Renal cortical epithelial cell (primary cell): ENCODE measurements at places on chromosomes 12 and 14. TPM values are rescaled to one million over a fixed set of nuclear protein-coding genes. Genes with fewer than 3 reads are reported as not detected.

KRT7 gene
- total RNA-seq = 124 and 2,408 TPM in 2 replicates

PRICKLE1 gene
- total RNA-seq = 11.6 and 130 TPM in 2 replicates

RPS6KA5 gene
- 3.3 TPM in 2 replicates for total RNA-seq

NPFF gene
- total RNA-seq = not detected in 2 replicates

TMED10 gene
- total RNA-seq = 304 and 361 TPM in 2 replicates

B4GALNT3 gene
- 0.94 and 3.1 TPM in 2 replicates for total RNA-seq

KRT78 gene
- total RNA-seq = not detected in 2 replicates

ABHD12B gene
- not detected in 2 replicates for total RNA-seq

SLC6A12 gene
- 1.9 and 4.8 TPM in 2 replicates for total RNA-seq

COCH gene
- total RNA-seq = 1.0 and 27.1 TPM in 2 replicates

DTX1 gene
- total RNA-seq = 0.35 TPM in 1 of 2 replicates, not detected in the other

CALM1 gene
- total RNA-seq = 297 and 309 TPM in 2 replicates

HOXC9 gene
- 5.9 and 6.5 TPM in 2 replicates for total RNA-seq

GPR68 gene
- total RNA-seq = 3.0 and 3.6 TPM in 2 replicates

AHSA1 gene
- 95.9 and 179 TPM in 2 replicates for total RNA-seq

DNA sequence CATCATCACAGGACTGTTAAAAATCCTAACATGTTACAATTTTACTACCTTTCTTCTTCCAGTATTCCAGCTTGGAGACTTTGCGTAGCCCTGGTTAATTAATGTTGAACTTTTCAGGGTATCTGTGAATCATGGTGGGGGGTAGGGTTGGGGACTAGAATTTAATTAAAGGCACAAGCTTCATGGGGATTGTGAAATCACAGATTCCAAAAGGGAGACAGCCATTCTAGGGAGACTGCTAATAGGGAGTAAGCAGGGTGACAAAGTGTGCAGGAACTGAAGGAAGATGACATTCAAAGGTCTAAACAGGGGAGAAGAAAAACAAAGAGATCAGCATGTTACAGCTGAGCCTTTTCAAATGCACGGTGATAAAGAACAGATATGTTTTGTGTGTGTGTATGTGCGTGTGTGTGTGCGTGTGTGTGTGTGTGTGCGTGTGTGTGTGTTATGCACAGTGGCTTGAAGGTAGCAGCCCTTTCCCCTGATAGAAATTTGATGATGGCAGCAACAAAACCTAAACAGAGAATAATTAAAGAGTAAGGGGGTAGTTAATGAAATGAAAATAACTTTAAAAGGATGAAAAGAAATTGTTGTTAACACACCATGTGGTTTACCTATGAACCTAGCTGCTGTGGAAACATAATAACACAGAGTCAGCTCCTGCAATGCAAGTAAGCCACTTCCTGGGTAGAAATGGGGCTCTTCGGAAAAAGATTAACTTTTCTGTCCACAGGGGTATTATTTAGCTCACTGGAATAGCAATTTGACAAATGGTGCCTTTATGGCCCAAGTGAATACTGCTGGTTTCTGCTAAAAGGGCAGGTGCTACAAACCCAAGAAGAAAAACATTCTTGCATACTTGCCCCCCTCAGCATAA, 581.7 kb downstream of the DIO2 start:
- DNase-seq = peak; percentile 97

GRCh38 chr14:25044106-25044698, 5.7 kb downstream of the STXBP6 start:
- DNase-seq = no peak

DNA sequence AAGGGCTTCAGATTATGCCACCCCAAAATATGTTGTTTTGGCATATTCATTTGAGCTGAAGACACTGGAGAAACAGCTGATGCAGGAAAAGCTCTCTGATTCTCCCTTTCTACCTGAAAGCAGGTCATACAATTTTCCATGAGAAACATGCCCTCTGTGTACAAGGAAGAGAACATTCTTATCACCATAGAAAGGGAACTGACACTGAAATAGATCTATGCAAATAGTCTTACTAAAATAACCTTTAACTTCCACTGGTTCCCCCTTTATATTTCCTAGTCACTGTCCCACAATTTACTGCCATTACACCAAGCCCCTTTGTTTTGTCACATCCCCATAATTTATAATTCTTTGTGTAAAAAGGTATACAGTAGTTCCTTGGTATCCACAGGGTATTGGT, 9.6 kb upstream of the PHC1 start:
- no peak for DNase-seq

GRCh38 chr12:63362166-63362565, 211.2 kb upstream of the AVPR1A start:
- no peak for DNase-seq

- DNase-seq = peak; percentile 29
These were observed 393.5 kb downstream of the CCDC91 start for GRCh38 chr12:28583701-28584261.

DNA sequence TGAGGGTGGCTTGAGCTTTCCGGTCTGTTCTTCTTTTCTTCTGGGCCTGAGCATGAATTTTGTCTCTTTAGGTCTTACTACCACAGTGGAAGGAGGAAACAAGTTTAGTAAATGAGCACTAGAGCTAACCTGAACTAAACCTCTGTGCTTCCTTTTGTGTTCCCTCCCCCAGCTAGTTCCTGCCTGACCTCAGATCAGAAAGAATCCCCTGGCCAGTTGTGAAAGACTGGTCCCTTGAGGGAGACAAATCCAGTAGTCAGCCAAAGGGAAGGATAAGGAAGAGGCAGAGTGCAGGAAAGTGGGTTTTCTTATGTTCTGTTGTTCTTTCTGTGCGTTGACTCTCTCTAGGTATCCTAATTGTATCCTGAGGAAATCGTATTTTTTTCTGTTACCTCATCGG, 17.5 kb downstream of the ZNF664 start:
- peak; percentile 46 for DNase-seq

GRCh38 chr12:116381240-116381743, 103.8 kb upstream of the MED13L start:
- no peak for DNase-seq

GRCh38 chr12:43728698-43729097, 29.9 kb downstream of the PUS7L start:
- no peak for DNase-seq

GRCh38 chr12:3272958-3273357, 195.8 kb downstream of the TSPAN9 start:
- no peak for DNase-seq

- DNase-seq = no peak
These were observed 11.9 kb downstream of the NUP37 start for GRCh38 chr12:102107970-102108369.

DNA sequence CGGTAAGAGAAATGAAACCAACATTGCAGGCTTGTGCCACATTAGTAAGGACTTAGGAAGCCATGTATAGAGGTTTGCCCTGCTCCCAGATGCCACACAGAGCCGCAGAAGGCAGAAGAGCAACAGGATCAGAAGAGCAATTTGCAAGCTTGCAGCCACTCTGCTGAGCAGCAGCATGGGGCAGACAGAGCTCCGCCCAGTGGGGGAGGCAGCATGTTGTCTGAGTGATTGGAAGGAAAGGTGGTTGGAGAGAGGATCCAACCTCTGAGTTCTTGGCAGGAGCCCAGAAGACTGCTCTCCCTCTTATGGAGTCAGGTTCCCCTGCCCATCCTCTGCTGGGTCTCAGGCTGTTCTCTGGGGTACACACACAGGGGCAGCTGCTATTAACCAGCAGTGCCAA, 2.3 kb upstream of the KRT6A start:
- peak; percentile 59 for DNase-seq

DNA sequence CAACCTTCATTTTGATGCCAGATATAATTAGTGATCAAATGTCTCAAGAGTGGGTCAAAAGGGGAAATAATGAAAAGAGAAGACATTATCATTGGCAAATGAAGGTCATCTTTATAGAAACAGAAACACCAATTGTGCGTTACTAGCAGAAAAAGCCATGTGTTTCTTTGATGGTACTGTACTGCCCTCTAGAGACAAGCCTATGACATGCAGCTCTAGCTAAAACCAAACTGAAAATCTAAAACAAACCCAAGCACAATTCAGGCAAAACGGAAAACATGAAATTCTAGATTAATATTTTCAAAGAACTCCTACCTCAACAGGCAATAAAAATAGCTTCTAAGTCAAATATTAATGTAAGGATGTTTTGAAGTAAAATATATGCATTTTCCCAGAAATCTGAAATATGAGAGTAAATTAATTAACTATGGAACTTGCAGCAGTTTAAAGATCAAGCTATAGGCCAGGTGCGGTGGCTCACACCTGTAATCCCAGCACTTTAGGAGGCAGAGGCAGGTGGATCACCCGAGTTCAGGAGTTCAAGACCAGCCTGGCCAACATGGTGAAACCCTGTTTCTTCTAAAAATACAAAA, 115.4 kb downstream of the KLHL28 start:
- DNase-seq = peak; percentile 48

DNA sequence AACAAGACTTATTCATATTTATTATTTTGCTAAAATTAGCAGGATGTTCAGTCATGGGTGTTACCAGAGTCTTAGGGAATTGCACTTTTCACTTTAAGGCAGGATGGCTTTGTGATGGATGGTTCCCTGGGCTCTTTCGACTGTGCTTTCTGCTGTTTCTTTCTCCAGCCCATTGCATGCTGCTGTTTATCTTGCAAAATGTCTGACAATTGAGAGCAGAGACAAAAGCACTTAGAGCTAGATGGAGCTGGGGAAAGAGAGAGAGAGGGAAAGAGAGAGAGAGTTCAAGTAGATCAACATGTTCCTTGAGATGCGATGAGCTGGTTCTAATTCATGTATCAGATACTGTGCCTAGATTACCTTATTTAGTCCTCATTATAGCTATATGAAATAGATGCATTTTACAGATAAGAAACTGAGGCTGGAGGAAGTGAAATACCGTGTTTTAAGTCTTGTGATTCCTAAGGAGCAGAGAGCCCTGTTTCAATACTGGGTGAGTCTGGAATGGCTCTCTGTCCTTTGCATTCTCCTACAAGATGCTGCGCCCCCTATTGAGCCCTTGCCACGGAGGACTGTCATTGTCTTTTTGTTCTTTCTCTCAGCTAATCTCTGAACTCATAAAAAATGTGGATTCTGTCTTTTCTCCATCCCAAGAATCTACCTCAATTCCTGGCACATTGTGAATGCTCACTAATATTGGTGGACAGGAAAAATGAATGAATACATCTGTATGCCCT, 227.9 kb downstream of the ALG10B start:
- no peak for DNase-seq

DNA sequence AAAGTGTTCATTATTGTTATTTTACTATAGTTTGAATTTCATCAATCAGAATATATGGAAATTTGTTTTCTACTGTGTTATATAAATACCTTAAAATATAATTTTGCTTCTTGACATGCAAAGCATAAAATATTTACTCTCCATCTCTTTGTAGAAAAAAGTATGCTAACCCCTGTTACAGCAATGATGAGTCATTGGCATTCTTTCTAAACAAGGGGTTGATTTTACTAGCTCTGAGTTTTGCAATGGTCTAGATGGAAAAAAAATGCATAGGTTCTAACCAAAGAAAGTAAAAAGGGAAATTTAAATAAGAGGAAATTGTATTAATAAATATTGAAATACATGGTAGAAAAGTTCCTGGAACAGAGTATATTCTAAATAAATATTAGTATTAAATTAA, 990.2 kb upstream of the ATXN7L3B start:
- DNase-seq = peak; percentile 50

DNA sequence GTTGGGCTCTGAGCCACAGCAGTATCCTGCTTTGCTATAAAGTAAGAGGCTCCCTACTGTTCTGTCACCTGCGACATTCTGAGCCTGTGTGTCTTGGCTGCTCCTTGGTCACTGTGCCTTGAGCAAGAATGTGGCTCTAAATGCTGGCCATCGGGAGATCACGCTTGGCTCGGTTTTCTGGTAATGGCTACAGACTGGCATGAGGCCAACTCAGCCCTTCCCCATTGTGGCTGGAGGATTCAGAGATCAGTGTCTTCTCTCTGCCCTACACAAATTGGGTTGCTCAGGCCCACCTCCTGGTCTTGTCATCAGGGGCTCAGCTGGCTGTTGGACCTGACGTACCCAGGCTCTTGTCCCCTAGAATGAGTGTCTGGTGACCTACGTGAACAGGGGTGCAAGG, 94.5 kb downstream of the PLXNC1 start:
- no peak for DNase-seq

DNA sequence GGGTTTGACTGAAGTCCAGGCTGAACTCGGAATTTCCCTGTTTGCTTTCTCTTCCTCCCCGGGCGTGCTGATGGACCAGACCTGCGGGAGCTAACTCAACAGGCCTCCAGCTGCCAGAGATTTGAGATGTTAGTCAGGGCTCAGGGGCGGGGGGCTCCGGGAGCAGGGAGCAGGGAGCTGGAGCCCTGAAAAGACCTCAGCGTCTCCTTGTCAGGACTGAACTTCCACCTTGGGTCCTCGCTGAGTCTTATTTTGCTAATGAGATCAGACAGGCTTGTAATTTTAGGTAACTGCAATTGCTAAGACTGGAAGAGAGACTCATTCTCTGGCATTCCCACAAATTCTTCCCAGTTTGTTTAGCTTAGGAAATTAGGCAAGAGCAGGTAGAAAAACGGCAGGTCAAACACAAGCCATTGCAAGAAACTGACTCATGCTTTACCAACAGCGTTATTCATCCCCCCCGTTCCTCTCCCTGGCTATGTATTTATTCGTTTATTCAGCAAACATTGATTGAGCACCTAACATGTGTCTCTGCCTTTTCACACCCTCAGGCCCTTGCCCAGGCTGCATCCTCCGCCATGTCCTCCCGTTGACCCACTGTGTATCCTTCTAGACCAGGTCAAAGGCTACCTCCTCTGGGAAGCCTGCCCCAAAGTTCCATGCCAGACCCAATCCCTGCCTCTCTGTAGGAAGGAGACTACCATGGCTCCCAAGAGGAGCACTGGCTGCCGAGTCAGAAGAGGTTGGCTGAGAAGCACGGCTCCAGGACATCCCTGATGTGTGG, 80.4 kb upstream of the DIO3 start:
- peak; percentile 37 for DNase-seq

- DNase-seq = peak; percentile 28
These were observed 103.7 kb downstream of the DYRK2 start for GRCh38 chr12:67752226-67752732.

GRCh38 chr12:91630596-91631293, 448.1 kb upstream of the DCN start:
- DNase-seq = no peak

DNA sequence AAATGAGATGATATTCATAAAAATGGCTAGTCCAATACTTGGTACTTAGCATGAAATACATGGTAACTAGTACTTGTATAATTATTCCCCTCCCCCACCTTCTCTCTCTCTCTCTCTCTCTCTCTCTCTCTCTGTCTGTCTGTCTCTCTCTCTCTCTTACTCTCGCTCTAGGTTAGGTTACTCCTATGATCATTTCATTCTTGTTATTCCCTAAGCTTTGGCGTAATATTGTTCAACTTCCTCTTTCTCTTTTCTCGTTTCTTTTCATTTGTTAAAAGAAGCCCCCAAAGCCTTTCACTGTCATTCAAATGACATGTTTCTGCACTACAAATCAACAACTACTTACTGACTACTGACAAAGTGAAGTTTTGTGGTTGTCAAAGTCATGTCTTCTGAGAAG, 89.8 kb downstream of the GRIP1 start:
- no peak for DNase-seq

GRCh38 chr12:76552343-76552938, 7.1 kb downstream of the OSBPL8 start:
- peak; percentile 58 for DNase-seq

- DNase-seq = no peak
These were observed 189.4 kb upstream of the FBXO33 start for GRCh38 chr14:39621678-39622077.

- DNase-seq = peak; percentile 70
These were observed 603.5 kb downstream of the RPL10L start for GRCh38 chr14:46048127-46048526.
